K562 (cell line): ENCODE measurements at places on chromosomes 6 and 20. TPM values are rescaled to one million over a fixed set of nuclear protein-coding genes. Genes with fewer than 3 reads are reported as not detected.

Gene PFDN6
- 150 and 172 TPM in 2 replicates for total RNA-seq

Gene REM1
- not detected in 2 replicates for total RNA-seq

Gene PGC
- 0.40 and 0.81 TPM in 2 replicates for total RNA-seq

Gene ADGRF1
- total RNA-seq = 0.22 TPM in 1 of 2 replicates, not detected in the other

Gene SGK2
- total RNA-seq = 0.20 and 0.31 TPM in 2 replicates

Gene C6orf52
- total RNA-seq = 10.5 TPM in 2 replicates

Gene LPA
- 0.04 and 0.18 TPM in 2 replicates for total RNA-seq

Gene RALGAPB
- 21.7 and 23.8 TPM in 2 replicates for total RNA-seq

Gene TAAR5
- total RNA-seq = not detected in 2 replicates

Gene ZNF311
- 6.5 and 7.5 TPM in 2 replicates for total RNA-seq

Gene STMND1
- total RNA-seq = not detected in 2 replicates

Gene CYP24A1
- total RNA-seq = not detected in 2 replicates

Gene HAO1
- not detected in 2 replicates for total RNA-seq

Gene MYLK4
- 0.02 and 0.07 TPM in 2 replicates for total RNA-seq

Gene RNF8
- 28.5 and 30.0 TPM in 2 replicates for total RNA-seq

Gene RIPOR2
- 0.47 and 1.1 TPM in 2 replicates for total RNA-seq

Gene PGBD1
- total RNA-seq = 6.5 and 7.4 TPM in 2 replicates

Gene SLC24A3
- total RNA-seq = not detected in 2 replicates

Gene RCAN2
- total RNA-seq = 0.04 TPM in 1 of 2 replicates, not detected in the other

Gene NKAIN2
- not detected in 2 replicates for total RNA-seq

Gene DDR1
- total RNA-seq = 42.9 and 44.6 TPM in 2 replicates

Gene WFDC2
- not detected in 2 replicates for total RNA-seq
